CD4-positive, CD25-positive, alpha-beta regulatory T cell (primary cell): ENCODE measurements at places on chromosomes 2 and 18.

DNA sequence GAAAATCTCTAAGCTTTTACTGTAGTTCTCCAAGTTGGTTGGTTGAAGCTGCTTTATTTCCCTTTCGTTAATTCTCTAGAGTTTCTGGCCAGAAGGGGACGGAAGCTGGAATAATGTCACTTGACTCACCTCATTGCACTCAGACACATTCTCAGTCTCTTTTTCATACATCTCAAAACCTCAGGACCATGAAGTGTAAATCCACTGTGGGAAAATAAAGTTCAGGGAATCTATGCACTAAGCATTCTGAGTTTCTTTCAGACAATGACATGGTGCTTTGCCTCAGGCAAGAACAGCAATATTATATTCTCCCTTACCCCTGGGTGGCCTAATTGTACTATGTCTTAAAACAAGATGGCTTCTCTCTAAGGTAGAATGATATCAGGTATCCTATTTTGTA is 167.8 kb downstream of the PRPF40A start:
- DNase-seq = no peak

DNA sequence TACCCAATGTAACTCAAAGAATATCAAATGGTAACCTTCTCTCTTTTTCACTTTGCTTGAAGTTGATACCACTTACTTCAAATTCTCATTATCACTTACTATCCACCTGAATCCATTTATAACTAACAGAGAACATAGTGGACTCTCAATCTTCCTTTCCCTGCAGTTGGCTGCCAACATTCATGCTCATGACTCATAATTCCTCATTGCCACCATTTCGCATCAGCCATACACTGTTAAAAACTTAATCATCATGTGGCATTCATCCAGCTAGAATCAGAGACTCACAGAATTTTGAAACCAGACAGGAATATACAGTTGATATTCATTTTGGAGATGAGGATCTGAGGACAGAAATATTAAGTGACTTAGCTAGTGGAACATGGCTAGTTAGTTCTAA is 56.8 kb downstream of the SLC4A10 start:
- no peak for DNase-seq

- peak; percentile 72 for DNase-seq
These were observed 1.4 kb downstream of the RNF138 start for GRCh38 chr18:32093102-32093511.

- DNase-seq = no peak
These were observed 159.6 kb upstream of the HNRNPA3 start for GRCh38 chr2:177053038-177053437.

DNA sequence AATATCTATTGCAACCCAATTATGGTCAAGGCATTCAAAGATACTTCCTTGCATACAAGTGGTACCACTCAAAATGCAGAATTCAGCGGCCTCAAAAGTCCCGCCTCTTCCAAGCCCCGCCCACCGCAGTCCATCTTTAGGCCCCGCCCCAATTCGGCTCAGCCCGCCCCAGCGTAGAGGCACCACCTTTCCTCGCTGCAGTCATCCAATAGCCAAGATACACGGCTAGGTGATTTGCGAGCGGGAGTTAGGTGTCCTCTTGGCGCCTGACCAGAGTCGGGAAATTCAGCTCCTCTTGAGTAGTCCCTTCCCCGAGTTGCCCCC is 431 bp upstream of the SEC11C start:
- DNase-seq = peak; percentile 96

DNA sequence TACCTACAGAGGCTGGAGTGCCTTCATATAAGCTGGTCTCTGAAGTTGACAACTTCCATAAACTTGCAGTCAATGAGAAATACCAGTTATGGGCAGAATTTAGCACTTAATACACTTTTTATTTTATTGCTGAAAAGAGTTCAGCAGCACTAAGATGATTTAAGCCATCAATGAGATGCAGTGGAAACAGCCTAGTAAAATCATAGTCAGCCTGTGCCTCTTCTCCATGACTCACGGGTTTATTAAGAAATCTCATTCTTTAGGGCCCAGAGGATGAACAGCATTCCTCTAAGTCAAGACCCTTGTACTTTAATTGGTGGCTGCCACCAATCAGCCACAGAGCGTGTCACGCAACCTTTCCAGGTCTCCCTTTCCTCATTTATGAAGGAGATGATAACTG is 1357.9 kb upstream of the CELF4 start:
- DNase-seq = no peak

- DNase-seq = no peak
These were observed 9.7 kb downstream of the TNS1 start for GRCh38 chr2:217993138-217993537.

DNA sequence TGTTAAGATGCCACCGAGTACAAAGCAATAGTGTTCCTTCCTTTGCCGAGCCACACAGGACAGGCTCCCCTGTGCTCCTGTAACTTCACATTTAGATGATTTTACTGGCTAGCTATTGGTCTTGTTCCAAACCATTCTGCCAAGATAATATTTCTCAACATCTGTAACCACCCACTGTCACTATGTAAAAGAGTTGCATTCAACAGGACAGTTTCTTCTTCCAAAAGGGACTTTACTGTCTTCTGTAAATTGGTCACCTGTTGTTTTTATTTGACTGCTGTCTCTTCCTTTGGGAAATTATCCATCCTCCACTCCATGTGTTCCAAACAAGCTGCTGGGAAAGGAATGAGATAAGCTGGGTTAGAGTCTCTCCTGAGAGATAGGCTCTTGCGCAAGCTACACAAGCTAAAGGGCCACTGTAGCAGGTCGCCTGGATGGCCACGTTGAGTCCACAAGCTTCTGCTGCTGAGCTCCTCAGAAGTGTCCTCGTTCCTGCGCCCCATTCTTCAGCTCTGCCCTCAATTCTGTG is 14.4 kb upstream of the BZW1 start:
- no peak for DNase-seq

DNA sequence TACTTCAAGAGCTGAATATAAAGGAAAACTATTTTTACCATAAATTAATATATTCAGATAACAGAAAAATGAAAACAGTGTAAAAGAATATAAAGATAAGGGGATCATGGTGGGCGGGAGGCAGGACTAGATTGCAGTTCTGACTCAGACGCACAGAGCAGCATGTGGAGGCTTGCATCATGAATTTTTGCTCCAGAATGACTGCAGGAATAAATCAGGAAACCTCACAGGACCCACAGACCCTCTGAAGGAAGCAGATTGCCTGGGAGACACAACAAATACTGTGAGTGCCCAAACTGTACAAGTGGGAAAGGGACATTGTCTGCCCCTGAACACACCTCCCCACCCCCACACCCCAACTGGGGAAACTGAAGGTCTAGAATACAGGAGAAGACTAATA is 19.2 kb upstream of the SIGLEC15 start:
- DNase-seq = no peak

- DNase-seq = no peak
These were observed 94.3 kb downstream of the NFATC1 start for GRCh38 chr18:79489899-79490625.

GRCh38 chr2:106053116-106053515 is 141.0 kb downstream of the UXS1 start:
- peak; percentile 11 for DNase-seq

DNA sequence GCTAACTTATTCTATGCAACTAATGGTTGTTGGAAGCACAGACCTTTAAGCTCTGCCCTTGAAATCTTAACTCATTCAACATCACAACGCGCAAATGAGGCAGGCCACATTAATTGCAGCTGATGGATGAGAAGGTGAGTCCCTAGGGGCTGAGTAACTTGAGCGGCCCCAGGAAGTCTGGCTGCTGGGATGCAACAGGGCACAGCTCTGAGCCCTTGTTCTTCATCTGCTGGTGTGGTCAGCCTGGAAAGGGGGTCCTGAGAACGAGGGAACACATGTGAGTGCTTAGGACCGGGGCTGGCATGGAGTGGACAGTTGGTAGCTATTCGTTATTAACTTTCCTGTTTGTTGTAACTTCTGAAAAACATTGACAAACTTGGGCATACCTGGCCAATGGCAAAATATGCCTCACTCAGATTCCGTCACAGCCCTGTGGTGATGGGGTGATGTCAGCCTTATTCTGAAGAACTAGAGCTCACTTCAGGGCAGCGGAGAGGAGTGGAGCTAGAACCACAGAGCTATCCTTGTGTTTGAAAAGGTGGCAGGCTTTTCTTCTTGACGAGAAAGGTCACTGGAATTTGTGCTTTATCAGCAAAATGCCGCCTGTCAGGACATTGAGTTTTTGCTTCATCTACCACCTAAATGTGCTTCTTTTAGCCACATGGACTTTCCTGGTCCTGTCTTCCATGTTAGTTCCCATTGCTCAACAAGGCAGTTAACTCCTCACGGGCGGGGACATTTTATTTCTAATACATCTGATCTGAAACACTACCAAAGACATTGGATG is 145.9 kb upstream of the FHL2 start:
- no peak for DNase-seq

DNA sequence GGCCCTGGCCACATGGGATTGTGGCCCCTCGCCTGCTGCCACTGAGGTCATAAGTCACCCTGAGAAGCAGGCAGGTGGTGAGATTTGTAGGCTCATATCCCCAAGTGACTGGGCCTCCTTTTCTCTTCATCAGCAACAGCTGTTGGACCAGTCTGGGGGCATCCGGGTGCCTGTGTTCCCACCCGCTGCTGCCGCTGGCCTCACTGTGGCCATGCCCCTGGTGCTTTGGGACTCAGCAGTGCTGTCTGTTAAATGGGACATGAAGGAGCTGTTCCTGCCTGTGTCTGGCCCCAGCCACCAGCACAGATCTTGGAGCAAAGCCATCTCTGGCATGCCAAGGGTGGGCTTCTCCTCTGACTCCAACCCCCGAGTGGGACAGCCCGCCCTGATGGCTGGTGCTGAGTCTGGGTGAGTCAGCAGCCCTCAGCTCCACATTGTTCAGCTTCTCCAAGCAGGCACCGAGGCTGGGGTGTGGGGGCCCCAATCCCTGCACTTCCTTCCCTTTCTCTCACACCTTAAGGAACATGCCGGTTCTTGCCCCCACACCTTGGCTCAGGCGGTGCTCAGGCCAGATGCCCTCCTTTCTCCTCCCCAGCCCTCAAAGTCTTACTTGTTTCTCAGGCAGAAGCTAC is 207.9 kb downstream of the GLI2 start:
- no peak for DNase-seq

GRCh38 chr2:108574332-108574731 is 40.1 kb downstream of the LIMS1 start:
- no peak for DNase-seq

DNA sequence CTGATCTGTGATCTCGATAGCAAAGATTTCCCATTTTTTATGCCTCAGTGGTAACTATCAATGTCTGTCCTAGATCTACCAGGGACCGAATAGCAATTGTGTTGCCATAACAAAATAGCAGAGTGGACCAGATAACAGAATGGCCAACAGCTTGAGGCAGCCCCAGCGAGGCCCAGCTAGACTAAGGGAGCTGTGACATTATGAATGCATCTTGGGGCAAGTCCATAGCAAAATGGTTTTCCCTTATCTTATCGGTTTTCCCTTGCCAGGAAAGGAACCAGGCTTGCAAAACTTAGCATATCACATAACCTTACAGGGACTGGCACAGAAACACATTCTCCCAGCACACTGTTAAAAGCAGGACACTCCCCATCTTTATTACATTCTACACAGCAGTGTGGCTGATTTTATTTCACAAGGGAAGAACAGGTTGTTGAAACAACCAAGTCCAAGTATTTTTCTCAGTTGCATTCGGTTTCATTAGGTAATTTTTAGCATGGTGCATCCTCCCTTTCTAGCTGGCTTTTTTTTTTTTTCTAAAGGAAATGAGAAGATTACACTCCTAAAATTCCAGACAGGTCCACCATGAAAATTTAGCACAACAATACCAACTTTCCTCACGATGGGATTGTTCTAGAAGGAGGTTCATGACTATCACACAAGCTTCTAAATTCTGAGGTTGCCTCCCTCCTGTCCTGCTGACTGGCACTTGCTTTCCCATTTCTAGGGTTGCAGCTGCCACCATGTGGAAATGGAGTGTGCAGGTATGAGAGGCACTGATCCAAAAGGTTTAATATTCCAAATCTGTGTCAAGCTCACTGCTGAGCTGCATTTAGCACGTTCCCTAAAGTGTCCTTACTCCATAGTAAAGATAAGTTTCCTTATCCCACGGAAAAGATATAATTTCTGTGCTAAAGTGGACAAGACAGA is 97.0 kb upstream of the SLC35G4 start:
- DNase-seq = no peak

- DNase-seq = no peak
These were observed 18.1 kb upstream of the PGAP1 start for GRCh38 chr2:196944570-196944969.

DNA sequence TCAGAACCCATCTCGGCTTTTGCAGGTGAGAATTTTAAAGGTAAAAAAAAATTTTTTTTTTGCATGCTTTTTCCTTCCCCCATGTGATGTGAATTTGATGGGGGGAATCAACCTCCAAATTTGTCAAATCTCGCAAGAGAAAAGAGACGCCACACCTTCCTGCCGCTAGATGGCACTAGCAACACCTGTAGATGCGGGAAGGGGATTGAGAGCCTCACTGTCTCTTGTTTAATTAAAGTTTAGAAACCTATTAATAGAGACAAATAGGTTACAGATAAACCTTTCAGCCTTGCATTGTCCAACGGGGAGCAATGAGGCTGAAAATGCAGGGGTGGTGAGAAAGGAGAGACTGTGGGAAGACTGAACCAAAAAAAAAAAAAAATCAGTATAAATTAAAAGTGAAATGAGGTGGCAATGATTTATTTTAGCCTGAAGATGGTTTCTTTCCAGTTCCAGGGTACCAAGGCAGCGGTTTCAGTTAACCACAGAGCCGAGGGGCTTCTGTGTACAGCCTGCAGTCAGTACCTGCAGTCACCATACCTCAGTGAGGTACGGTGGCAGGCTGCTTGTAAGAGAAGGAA is 84.6 kb downstream of the NRP2 start:
- peak; percentile 6 for DNase-seq

- peak; percentile 88 for DNase-seq
These were observed 40.5 kb upstream of the NABP1 start for GRCh38 chr2:191637182-191638078.

- DNase-seq = no peak
These were observed 971.0 kb upstream of the CDH2 start for GRCh38 chr18:29147944-29148343.

- DNase-seq = no peak
These were observed 1.1 kb downstream of the SERPINB10 start for GRCh38 chr18:63908858-63909257.

GRCh38 chr2:206115026-206115578 is 29.1 kb upstream of the INO80D start:
- no peak for DNase-seq

DNA sequence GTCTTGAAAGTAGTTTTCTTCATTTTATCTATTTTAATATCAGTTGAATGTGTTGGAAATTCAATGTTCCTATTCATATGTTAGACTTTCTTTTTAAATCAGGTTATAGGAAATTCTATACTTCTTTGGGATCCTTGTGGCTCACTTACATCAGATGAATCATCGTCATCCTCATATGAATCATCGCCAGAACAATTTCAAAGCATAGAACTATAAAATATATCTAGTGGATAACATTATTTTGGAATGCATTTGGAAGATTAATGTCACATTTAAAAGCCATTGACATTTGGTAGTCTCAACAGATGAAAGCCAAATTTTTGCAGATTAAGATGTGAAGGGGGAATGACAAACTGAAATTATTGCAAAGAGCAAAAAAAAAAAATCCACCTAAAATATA is 94.1 kb downstream of the FAM161A start:
- no peak for DNase-seq
